ENCODE measurements at places on chromosomes 5 and 9. TPM values are rescaled to one million over a fixed set of nuclear protein-coding genes. Genes with fewer than 3 reads are reported as not detected.

Gene ANKRD34B
- not detected for total RNA-seq

GRCh38 chr5:44001675-44002380, 387.4 kb downstream of the FGF10 start:
- no peak overlapping the region for H3K4me3 ChIP-seq
- no peak for DNase-seq
- no peak overlapping the region for H3K27ac ChIP-seq
- no peaks in the 10 kb centered on the region for H3K36me3 ChIP-seq
- H3K4me1 ChIP-seq, result no peaks in the 10 kb centered on the region
- H3K27me3 ChIP-seq, result no peaks in the 10 kb centered on the region

- peaks cover 23% of the 10 kb centered on the region for H3K36me3 ChIP-seq
- H3K27me3 ChIP-seq, result no peaks in the 10 kb centered on the region
- H3K27ac ChIP-seq, result no peak overlapping the region
- H3K4me1 ChIP-seq, result no peaks in the 10 kb centered on the region
- DNase-seq, result no peak
These were observed 11.1 kb downstream of the MED27 start for GRCh38 chr9:132068605-132069004.

- DNase-seq, result no peak
- H3K36me3 ChIP-seq, result no peaks in the 10 kb centered on the region
- H3K27ac ChIP-seq, result no peak overlapping the region
These were observed 68.5 kb downstream of the SLC28A3 start for GRCh38 chr9:84271921-84272556.

DNA sequence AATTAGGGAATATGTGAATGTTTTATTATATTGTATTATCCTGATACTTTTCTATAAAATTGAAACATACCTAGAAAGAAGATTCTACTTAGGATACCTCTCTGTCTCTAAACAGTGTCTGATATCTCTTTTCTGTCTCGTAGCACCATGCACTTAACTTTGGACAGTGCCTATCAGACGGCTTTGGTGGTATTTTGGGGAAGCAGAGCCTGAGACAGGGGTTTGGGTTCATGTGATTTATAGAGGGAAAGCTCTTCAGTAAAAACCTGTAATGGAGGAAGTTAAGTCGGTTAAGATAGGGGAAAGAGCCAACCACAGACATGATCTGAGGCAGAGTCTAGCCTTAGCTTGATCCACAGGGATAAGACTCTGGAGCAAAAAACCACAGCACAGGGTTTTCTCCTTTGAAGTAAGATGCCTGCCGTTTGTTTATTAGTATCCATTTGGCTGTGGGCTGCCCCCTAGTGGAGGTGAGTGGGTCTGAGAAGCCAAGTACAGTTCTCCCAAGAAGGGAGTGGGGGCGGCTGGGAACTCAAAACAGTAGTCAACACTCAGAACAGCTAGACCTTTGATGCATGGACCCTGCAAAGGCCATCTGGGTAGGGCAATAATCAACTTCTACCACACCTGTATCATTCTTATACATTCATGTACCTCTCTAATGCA, 141.2 kb upstream of the ASTN2 start:
- H3K4me3 ChIP-seq, result no peak overlapping the region
- H3K4me1 ChIP-seq, result no peaks in the 10 kb centered on the region
- DNase-seq, result peak; percentile 6
- H3K27me3 ChIP-seq, result no peaks in the 10 kb centered on the region
- H3K36me3 ChIP-seq, result no peaks in the 10 kb centered on the region
- H3K27ac ChIP-seq, result no peak overlapping the region

Measured in natural killer cell (primary cell).